ENCODE measurements at places on chromosomes 11 and 22.
A peak's percentile ranks its signal among the peaks of the same experiment; 100 is the strongest.

DNA sequence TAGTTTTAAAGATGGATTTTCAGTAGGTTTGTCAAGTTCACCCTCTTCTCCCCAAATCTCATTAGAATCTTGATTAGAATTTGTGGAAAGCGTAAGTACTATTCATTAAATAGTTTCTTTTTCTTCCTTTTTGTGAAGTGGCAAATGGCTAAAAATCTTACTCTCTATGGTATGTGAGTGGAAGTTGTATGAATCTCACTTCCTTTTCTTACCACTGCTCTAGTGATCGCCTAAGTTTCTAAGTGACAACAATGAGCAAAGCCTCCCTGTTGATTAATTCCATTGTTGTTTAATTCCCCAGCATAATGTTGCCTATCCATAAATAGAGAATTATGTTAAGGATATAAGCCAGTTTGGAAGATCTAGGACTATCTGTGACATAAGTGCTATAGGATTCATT, 82.7 kb downstream of the PGR start:
- DNase-seq, result no peak

GRCh38 chr11:116901964-116902688, 64.7 kb upstream of the APOA1 start:
- no peak for DNase-seq

- no peak for DNase-seq
These were observed 41.1 kb downstream of the KCNC1 start for GRCh38 chr11:17775507-17776211.

- DNase-seq, result no peak
These were observed 13.2 kb downstream of the OOSP3 start for GRCh38 chr11:59891781-59892181.

GRCh38 chr11:57779276-57779675, 17.7 kb downstream of the CTNND1 start:
- no peak for DNase-seq

- no peak for DNase-seq
These were observed 72.9 kb upstream of the LMO1 start for GRCh38 chr11:8336356-8337129.

DNA sequence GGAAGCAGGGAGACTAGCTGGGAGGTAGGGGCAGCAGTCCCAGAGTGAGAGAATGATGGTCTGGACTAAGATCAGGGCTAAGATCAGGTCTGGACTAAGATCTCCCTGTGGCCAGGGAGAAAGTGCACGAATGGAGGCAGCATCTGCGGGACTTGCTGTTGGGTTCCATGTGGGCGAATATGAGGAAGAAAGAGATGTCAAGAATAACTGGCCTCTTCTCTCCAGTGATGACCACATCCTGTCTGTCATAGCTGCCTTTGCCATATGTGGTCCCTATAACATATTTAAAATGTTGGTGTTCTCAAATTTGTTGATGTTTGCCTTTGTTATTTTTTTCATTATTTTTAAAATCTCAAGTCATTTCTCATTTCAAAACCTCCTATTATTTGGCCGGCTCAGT, 27.4 kb upstream of the CXCR5 start:
- no peak for DNase-seq

- DNase-seq, result no peak
These were observed 788 bp downstream of the LIN7C start for GRCh38 chr11:27505781-27506180.

- peak; percentile 31 for DNase-seq
These were observed 416.5 kb downstream of the TMEM135 start for GRCh38 chr11:87454241-87454640.

- DNase-seq, result no peak
These were observed 145.5 kb downstream of the TRIM29 start for GRCh38 chr11:119992171-119993051.

DNA sequence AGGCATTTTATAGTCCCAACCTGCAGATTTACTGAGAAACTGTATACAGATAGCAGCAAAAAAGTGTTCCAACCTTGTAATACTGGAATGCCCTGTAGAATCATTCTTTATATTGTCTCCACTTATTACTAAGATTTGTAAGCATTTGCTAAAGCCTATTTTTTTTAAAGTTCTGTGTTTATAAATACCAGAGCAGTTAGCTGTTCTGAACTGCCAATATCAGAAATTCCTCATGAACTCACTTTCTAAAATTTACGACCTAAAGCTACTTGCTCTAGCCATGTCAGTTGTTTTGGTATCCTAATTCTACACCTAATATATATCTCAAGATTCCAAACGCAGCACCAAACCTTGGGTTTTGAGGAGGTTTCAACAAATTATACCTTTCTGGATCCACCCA, 103.2 kb downstream of the C11orf65 start:
- no peak for DNase-seq

DNA sequence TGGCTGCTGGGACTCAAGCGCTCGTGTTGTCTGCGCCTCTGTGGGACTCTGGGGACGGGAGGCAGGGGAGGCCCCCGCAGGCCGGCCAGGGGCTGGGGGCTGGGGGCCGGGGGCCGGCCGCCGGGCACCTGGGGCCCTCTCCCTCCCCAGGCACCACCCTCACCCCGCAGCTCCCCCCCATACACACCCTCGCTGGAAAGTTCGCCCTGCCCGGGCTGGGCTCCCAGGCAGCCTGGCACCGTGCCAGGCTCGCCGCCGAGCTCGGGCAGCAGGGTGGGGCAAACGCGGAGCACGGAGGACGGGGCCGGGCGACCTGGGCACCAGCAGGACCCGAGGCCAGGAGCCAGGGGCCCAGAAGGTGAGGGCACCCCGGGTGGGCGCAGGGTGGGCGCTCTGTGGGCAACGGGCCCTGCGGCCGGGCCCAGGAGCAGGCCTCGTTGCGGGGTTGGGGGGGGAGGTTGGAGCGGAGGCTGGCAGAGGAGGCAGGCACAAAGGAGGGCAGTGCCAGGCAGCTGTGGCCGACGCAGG, 76.7 kb upstream of the WNT7B start:
- no peak for DNase-seq

DNA sequence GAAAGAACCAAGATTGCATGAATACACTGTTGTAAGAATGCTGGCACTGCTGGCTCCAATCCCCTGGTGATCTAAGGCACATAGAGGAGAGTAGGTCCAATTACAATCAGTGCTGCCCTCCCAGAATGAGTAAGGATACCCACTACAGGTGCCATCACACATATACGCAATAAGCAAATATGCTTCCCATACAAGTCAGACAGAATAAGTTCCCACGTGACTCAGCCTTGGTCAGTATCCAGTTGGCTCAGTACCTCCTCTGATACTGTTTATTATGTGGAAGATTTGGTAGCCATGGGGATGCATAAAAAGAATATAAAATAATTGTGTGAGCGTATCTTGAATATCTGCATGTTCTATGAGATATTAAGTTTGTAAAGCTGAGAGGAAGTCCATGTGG, 8.9 kb upstream of the OR2D3 start:
- no peak for DNase-seq

- DNase-seq, result no peak
These were observed 27.8 kb downstream of the AP2A2 start for GRCh38 chr11:953512-953911.

DNA sequence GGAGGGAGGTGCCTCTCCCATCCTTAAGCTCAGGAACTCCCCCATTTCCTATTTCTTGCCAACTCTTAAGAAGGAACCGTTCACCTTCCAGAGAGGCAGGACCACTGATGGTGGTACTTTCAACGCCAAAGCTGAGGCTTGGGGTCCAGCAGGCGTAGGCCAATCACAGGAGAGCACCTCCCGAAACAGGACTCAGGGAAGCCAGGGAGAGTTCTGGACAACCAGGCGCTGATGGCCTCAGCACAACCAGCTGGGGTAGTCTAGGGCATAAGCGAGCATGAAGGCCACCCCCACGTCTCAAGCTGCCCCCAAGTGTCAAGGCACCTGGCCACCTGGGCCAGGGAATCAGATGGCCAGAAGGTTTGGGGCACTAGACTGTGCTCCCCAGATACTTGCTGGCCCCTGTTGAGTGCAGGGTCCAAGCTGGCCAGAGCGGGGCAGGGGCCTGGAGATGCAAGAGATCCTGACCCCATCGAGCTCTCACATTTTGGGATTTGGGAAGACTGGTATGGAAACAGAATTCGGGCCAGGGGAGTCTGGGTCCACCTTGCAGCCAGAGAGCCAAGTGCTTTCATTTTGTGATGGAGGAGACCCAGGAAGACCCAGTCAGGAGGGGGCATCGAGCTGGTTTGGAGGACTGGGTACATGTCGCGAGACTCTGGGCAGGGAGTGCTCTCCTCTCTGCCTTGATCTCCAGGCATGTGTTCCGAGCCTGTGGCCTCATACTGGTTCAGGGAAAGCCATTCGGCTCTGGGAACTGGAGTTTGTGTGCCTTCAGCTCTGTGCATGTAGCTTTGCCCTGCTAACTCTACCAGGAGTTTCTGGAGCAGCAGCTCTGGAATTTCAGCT, 926 bp downstream of the CD6 start:
- DNase-seq, result no peak

DNA sequence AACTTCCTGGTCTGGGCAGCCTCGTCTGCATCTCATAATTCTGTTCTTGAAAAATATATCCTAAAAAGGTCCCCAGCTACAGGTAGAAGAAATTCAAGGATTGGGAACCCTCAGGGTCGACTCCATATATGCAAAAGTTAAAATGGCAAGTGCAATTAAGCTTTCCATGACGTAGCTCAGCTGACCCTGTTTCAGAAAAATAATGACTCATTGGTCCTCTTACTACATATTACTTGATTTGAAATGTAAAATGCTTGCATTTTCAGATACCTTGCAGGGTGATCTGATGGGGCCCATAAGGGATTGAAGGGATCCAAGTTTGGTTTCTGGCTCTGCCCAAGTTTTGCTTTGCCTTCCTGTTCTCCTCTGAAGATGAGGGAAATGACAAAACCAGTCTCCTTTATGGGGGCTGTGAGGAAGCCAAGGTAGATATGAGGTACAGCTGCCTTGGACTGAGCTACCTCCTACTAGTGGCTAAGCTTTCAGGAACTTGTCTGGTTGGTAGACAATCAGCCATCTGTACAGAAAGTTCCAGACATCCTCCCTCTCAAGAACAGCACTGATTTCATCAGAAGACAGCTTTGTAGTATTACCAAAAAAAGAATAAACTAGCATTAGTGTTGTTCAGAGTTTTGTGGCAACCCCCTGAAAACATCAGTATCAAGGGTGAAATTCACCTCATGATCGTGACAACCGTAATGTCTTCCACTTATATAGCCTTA, 177.3 kb downstream of the DBX1 start:
- no peak for DNase-seq

DNA sequence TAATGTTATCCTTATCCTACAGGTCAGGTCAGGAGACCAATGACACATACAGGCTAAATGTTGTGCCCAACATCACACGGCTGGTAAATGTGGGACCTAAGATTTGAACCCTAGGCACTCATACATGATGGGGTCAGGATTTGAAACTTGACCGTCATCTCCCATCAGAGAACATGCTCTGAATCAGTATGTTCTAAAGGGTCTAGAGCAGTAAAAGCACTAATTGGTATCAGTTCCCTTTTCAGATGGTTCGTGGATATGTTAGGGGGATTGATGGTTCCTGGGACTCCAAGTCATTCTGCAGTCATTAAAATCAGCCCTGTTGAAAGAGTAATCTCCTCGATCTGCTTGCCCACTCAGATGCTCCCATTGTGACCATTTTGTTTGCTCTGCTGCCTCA, 65.5 kb downstream of the BMAL1 start:
- no peak for DNase-seq

- peak; percentile 85 for DNase-seq
These were observed 32.1 kb downstream of the A4GALT start for GRCh38 chr22:42688241-42689211.

GRCh38 chr22:29377979-29378378, 10.4 kb downstream of the AP1B1 start:
- no peak for DNase-seq

- DNase-seq, result no peak
These were observed 547.6 kb downstream of the BUD13 start for GRCh38 chr11:116225236-116225635.

GRCh38 chr11:57815877-57816276, 54.3 kb downstream of the CTNND1 start:
- no peak for DNase-seq

- DNase-seq, result no peak
These were observed 60.4 kb upstream of the UBASH3B start for GRCh38 chr11:122594986-122595645.

DNA sequence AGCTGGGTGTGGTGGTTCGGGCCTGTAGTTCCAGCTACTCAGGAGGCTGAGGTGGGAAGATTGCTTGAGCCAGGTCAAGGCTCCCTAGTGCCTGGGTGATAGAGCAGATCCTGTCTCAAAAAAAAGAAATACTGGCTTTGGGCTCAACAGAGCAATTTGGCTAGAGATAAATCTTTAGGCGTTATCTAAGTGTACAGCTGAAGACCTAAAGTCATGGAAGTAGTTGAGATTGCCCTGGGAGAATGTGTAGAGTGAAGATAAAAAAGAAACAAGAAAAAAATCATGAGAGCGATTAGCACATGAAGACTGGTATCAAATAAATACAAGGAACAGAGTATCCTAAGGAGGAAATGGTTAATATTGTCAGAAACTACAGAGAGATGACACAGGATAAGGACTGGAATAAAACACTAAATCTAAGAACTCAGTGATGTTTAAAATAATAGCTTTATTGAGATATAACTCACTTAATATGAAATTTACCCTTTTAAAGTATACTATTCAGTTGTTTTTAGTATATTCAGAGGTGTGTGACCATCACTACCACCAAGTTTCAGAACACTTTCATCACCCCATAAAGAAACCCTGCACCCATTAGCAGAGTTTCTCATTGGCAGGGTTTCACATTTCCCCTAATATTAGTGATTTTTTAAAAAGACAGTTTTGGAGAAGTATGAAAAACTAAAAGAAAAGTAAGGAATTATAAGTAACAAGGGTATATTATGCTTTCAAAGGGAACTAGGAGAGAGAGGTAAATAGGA, 20.7 kb downstream of the PIK3C2A start:
- no peak for DNase-seq

DNA sequence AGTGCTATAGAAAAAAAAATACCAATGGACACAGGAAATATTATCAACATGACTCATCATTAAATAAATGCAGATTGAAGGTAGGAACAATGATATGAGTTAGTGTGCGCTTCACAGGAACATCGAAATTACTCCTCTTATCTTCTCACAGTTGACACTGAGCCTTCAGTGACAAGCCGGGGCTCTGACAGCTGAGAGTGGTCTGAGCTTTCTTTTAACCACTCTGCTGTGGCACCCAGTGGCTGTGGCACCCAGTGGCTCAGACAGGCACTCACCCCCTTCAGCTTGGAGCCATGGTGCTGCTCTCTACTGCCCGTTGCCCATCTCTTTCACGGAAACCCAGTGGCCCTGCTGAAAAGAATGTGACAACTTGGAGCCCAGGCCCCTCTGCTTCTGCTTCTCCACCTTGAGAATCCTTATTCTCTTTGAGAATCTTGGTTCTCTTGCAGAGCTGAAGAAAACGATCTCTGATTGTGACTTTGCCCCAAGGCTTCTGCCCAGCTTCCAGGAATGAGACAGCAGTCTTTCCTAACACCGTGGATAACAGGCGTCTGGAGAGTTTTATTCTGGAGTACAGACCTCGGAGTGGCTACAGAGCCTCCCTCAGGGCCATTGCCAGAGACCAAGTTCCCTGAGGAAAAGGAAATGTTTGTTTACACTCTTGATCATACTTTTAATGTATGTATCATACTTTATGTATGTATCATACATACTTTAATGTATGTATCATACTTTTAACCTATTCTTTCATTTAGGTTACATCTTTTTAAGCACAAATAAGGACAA, 37.1 kb upstream of the OR8B8 start:
- no peak for DNase-seq
